NCI-H1092 treated with DMSO at 0.1 percent for 48 hours (cell line): ENCODE measurements at places on chromosomes 11 and 22.

DNA sequence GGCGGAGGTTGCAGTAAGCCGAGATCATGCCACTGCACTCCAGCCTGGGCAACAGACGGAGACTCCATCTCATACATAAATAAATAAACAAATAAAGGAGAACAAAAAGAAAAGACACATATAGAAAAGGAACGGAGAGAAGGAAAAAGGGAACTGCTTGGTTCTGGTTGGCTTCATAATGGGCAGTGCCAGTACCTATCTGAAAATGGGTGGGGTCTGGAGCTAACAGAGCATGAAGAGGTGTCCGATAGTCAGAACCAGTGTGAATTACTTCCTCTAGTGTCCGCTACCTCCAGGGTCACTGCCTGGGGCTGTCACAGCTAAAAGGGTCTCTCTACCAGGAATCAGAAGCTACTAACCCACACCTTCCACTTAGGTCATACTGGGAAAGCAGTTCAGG is 27.2 kb upstream of the TTC28 start:
- DNase-seq = no peak

GRCh38 chr11:63783925-63784592 is 15.5 kb upstream of the ZFTA start:
- no peak for DNase-seq

DNA sequence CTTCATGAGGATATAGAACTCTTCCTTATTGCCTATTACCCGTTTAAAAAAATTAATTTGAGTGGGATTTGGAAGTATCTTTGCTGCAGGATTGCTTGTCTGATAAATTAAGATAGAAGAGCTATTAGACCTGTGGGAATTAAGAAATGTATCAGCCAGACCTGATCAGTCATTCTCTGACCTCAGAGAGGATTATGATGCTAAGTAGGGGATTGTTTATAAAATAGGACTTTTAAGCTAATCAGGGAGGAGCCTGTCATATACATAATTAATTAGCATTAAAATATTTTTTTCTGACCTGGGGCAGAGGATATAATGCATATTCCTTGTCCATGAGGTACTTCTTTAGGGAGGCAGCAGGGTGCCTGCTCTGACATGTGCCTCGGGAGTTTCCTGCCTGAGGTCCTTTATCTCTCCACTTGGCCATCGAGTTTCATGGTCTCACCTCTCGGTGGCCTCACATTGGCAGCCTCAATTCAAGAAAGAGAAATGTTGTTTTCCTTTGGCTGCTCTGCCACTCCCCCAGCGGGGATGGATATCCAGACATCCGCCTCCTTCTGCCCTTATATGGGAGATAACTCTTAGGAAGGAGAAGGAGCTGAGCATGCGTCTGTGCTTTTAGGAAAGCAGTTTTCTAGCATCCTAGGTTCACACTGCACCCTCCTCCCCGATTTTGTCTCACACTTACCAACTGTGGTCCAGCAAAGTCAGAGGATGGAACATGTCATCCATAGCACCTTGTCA is 41.1 kb downstream of the DIXDC1 start:
- DNase-seq = peak; percentile 51

DNA sequence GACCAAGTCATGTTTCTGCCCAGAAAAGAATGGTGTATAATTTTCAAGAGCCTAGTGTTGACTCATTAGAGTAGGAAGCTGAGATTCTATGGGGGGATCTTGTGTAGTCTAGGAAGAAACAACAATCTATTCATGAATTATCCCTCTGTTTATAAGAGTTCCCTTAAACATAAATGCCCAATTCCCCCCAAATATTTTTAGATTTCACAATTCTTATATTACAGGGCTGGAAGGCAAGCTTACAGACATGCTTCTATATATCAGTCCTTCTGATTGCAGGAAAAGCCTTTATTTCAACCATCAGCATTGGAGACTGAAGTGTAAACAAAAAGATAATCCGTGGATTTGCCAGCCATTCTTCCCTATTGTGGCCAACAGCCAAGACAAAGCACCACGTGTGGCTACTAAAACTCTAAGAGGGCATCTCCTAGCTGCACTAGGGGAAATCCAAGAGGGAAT is 71.4 kb downstream of the NAT10 start:
- peak; percentile 73 for DNase-seq

GRCh38 chr22:24333301-24333700 is 62.7 kb downstream of the SPECC1L start:
- DNase-seq = no peak

DNA sequence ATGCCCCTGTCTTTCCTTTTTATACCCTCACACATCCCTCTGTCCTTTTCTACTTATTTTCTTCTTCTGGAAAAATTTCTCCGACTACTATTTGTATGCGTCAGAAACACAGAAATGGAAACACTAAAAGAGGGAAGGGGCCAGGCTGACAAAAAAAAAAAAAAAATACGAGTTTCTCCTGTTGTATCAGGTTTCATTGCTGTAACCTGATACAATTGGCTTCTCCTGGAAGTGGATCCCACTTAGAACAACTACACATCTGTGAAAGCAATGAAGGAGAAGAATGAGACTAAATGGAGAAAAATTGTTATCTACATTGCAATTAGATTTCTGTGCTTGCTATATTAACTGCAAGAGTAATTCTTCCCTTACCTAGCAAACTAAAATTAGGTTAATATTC is 393.9 kb downstream of the GUCY1A2 start:
- no peak for DNase-seq

DNA sequence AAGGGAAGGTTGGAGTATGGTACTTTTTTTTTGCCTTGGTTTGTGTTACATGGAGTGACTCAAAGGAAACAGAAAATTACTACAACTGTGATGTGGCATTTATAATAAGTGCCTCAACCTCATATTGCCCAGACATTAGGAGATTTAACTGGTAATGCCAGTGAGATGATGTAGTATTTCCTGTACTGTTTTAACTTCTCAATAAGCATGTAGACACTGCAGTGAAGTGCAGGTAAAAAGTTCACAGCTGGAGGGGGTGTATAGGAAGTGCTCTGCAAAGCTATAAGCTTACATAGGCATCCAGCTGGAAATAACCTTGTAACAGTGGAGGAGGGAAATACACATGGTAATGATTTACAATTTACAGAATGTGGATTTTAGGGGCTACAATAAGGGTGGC is 138.2 kb upstream of the MTMR2 start:
- no peak for DNase-seq

DNA sequence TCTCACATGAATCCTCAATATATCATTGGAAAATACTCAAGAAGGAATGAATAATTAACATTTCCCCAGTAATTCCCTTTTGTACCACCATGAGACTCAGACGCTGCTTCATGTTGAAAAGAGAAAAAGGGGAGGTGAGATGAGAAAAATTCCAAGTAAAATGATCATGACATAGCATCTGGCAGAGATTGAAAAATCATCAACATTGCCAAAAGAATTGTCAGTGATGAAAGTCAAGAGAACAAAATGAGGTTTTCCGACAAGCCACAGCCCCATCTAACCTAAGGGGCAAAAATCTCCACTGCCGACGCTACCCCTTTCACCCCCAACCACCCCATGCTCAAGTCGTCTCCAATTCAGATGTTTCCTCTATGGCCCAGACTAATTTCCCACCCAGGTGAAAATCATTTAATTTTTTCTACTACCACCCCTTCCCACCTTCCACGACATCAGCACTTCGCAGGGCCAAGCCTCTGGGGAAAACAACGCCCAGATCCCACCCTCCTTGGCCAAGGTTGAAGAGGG is 1.2 kb downstream of the RAB6A start:
- DNase-seq = no peak

DNA sequence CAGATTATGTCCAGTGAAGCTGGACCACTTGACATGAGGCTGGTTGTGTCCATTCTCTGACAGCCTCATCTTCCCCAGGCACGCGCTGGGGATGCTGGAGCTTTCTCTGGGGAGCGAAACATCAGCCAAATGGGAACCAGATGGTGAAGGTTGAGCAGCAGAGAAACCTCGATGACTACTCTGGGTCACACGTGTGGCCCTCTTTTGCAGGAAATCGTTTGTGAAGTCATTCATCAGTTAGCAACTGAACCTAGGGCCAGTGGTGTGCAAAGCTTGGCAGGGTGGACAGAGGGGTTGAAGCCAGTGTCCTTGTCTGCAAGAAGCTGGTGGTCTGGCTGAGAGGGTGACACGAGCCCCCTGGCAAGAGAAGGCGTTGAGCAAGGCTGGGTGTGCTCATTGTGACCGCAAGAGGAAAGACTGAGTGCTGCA is 109.8 kb downstream of the ZBTB16 start:
- DNase-seq = no peak

- DNase-seq = no peak
Observed at GRCh38 chr22:30457981-30458380, 13.8 kb downstream of the SEC14L3 start.

DNA sequence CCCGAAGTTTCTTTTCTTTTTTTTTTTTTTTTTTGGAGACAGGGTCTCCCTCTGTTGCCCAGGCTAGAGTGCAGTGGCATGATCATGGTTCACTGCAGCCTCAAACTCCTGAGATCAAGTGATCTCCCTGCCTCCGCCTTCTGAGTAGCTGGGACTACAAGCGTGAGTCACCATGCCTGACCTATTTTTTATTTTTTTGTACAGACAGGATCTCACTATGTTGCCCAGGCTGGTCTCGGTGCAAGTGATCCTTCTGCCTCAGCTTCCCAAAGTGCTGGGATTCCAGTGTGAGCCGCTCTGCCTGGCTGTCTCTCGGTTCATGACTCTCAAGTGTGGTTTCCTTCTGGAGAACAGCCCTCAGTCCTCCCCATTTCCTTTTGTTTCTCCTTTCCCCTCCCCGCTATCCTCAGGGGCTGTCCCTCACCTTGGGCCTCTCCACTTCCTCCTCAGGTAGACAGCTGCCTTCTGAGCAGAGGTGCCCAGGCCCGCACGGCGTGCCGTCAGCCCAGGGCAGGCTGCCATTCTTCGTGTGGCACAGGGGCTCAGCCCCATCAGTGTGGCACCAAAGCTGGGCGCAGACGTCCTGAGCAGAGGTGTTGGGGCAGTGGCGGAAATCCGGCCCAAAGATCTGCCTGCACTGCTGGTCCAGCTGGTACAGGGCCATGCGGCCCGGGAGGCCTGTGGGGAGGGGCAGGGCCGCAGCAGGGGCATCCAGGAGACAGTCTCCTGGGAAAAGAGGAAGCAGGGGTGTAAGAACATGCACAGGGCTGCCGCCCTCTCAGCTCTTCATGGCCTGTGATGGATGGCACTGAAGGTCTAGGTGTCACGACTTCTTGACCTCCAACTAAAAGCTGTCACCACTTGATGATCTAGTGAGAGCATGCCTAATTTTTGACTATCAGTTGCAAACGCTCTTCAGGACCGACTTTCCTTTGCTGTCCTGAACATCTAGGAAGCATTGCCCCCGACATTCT is 14.0 kb downstream of the ADAMTS8 start:
- DNase-seq = no peak

DNA sequence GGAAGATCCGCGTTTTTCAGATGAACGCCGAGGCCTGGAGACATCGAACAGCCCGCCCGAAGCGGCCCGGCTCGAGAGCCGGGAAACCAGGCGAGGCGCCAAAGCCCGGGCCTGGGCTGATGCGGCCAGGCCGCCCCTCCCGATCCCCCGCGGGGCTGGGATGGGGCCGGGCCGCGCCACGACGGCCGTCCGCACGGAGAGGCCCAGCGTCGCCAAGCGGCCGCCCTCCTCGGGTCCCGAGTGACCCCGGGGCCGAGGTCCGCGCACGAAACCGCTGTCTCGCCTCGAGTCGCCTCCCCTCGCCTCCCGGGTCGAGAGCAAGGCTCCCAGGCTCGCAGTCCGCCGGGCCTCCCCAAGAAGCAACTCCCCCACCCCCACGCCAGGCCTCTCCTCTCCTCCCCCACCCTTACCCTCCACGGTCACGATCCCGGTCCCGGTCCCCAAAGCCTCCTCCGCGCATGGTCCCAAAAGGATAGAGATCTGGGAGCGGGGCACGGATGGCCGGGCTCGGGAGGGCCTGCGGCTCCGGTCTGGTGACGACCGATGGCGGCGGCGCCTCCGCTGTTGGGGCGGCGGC is 482 bp downstream of the DDX17 start:
- peak; percentile 61 for DNase-seq

- no peak for DNase-seq
Observed at GRCh38 chr11:7520981-7521487, 7.2 kb downstream of the PPFIBP2 start.

- no peak for DNase-seq
Observed at GRCh38 chr11:1149545-1149944, 8.2 kb upstream of the MUC5AC start.
